ENCODE measurements at places on chromosomes 11 and 22.

DNA sequence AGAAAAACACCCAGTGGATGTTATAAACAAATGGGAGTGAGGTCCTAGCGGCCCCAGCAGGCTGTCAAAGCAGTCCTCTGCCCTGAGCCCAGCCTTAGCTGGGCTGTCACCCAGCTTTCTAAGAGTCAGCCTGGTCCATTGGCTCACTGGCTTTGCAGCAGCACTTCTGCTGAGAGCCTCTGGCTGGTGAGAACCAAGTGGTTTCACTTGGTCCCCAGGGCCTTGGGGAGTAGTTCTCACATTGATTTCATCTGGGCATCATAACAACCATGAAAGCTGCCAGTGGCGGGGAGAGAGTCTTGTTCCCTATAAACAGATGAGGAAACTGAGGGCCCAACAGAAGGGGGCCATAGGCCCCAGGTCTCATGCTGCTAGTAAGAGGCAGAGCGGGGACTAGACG, 11.4 kb downstream of the SEC14L6 start:
- DNase-seq: no peak

- DNase-seq: no peak
Measured at GRCh38 chr22:32413719-32414118, 1.7 kb upstream of the RTCB start.

- DNase-seq: no peak
Measured at GRCh38 chr11:60251485-60252212, 8.7 kb upstream of the MS4A4E start.

DNA sequence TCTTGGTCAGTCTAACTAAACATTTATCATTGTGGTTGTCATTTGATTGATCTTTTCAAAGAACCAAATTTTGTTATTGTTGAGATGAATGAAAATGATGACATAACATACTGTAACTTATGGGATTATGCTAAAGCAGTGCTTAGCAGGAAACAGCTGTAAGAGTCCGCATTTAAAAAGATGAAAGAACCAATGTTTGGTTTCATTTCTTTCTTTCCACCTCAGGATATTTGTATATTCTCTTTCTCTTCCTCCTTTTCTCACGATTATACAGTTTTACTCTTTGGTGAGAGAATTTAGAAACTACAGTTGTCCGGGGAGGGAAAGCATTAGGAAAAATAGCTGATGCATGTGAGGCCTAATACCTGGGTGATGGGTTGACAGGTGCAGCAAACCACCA, 23.1 kb downstream of the PIH1D2 start:
- no peak for DNase-seq

DNA sequence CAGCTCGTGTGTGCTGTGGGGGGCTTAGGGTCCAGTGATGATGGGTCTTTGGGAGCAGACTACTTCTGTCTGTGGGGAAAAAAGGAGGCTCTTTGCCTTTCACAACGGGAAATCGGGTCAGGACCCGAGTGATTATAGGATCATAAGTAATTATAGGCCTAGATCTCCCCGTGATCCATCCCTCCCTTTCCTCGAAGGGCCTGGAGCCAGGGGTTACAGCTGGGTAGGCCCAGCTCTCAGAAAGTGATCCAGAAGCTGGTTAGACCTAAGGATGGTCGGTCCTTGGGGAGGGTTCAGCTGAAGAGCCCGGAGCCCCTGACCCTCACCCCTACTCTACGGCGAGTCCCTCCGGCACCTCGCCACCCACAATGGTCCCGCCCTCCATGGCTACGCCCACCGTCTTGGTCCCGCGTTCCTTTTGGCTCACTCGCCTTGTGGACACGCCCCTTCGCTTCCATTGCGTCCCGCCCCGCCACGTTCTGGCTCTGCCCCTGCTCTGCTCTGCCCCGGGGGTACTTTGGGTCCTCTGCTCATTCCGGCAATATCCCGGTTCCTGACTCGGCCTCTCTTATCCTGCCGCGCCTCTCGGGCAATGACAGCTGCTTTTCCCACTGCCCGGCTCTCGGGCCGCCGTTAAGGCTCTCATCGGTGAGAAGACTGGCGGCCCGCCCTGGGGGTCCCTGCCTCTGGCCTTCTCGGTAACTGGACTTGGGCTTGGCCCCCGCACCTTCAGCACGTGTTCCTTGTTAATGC, 5.0 kb downstream of the IGSF22 start:
- DNase-seq: peak; percentile 14

DNA sequence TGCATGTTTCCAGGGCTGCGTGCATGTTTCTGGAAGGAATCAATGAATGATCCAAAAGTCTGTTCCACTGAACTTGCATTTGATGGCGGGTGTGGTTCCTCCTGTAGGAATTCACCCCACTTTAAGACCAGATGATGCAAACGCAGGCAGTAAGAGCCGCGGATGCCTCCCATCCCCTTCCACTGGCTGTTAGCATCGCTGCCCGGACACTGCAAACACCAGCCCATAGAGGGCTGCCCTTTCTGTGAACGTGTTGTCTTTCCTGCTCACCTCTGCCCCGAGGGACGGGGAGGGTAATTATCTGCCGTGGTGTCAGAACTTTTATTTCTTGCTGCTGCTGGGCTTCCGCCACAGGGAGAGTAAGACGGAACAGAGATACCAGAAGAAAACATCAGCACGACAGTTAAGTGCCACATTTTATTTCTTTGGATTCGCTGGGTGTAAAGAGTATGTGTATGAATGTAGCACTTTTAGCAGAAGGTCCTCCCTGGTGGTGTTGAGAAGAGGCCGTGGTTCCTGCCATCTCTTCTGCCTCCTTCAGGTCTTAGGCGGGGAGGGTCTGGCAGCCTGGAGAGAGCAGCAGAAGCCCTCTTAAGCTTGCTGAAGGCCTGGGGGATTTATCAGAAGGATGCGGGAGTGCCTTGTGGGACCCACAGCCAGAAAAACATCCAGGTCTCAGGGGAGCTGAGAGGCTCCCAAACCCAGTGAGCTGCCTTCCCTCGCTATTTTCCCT, 53.2 kb upstream of the NECTIN1 start:
- no peak for DNase-seq

GRCh38 chr11:82771781-82772180, 38.1 kb upstream of the FAM181B start:
- no peak for DNase-seq

DNA sequence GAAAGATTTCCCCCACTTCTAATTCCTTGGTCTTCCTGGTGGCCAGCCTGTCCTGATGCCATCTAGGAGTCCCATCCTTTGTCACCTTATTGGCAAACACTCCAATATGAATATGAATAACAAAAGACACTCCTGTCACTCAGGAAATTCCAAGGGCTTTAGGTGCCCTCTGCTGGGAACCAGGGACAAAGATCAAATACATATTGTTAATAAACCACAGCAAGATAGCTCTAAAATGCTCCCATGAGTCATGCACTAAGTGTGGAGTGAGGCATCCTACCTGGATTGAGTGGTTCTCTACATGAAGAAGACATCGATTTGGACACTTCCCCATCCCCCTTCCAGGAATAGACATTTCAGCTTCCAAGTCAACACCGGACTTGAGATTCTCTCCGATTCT, 823.6 kb downstream of the TBC1D22A start:
- DNase-seq: no peak

DNA sequence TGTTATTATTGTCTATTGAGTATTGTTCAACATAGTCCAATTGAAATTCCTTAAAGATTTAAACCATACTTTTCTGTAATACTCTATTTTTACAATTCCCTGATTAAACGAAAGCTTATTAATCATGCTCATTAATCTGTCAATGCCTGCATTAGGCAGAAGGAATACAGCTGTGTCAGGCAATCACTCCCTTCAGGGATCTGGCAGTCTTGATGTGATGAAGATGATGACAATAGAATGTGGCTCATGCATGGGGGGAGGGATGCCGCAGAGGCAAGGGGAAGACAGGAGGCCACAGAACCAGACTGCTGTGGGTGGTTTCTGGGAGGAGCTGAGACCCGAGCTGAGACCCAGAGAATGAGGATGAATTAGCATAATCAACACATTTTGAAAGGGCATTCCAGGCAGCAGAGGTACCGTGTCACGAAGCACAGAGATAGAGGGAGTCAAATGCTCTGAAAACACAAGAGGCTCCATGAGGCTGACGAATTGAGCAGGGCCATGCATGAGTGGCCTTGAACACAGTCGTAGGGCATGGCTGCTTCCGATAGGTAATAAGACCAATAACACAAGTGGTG, 1075.5 kb downstream of the OPCML start:
- DNase-seq: no peak

DNA sequence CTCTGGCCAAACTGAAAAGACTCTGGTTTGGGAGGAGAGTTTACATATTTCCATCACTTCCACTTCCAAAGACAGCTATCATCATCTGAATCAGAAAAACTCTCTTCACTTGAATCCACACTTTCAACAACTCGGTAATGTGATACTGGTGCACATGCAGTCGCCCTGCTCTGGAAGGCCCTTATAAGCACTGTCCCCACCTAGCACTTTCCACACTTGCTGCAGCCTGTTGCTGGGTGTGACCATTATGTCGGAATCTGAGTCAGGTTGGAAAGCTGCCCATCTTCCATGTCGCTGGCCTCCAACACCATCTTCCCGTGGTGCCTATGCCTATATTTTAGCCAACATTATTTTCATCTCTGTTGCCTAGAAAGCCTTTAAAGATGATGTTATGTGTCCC, 1.1 kb upstream of the OR10A5 start:
- no peak for DNase-seq

DNA sequence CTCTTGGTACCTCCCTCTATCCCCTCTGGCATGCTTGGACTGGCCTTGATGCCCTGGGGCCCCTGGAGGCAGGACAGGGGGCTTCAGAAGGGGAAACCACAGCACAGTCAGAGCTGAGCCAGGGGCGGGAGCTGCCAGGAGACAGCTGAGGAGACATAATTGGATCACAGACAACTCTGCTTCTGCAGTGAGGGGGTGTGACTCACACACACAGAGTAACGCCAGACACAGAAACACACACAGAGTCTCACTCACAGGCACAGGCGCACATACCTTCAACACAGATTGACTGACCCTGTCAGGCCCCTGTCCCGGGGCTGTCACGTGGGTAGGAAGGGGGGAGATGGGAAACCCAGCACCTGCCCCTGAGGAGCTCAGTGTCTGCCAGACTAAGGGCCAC, 20.6 kb downstream of the STARD10 start:
- no peak for DNase-seq

GRCh38 chr11:34191578-34191977, 86.1 kb downstream of the NAT10 start:
- no peak for DNase-seq

GRCh38 chr11:105074166-105074530, 29.0 kb upstream of the CARD16 start:
- no peak for DNase-seq

GRCh38 chr11:16087886-16088285, 268.5 kb downstream of the SOX6 start:
- no peak for DNase-seq

GRCh38 chr22:41831383-41831782, 1.5 kb upstream of the SREBF2 start:
- DNase-seq: peak; percentile 40

DNA sequence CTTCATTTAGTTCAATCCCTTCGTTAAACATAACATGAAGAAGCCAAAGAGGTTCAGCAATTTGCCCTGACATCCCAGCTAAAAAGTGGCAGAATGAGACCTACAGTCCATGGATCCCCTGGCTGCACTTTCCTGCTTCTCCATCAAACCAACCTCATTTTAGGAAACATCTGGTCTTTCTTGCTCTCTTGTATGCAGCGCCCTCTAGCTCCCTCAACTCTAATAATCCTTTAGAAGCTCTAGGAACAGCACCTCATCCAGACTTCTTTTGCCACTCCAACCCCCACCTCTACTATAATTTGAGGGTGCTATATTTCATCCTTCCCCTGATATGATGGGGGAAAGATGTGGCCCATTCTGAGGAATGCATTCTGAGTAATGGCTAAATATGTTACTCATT, 7.4 kb downstream of the CNTF start:
- peak; percentile 73 for DNase-seq

DNA sequence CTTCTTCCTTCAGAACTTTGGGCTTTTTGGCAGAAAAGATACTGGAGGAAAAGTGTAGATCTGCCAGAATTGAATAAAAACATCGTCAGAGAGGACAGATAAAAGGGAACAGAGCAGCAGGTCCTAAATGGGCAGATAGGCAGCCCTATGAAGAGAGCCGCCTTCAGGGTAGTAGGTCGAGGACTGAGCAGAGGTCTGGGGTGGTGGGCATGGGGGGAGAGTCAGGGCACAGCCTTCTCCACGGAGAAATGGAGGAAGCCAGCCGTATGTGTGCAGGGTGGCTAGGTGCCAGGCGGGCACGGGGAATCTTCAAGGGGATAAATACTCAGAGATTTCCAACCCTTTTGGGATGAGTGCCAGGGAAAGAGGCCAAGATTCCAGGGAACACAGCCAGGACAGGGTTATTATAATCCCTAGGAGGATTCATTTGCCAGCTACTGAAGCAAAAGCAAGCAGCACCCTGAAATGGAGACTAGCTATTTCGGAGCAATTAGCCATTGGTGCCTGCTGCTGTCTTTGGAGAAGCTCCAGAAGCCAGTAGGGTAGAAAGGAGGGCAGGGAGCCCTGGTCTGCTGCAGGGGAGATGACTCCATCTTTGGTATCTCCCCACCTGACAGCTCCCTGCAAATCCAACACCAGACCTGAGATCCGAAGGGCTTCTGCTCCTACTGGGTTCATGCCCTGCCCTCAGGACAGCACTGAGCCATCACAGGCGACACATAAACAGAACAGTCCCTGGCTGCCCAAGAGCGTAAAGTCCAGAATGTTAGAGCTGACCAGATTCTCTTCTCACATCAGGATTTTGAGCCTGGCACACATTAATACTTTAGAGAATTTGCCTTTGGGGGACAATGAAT, 174.5 kb upstream of the NTM start:
- no peak for DNase-seq

GRCh38 chr22:24310969-24311368, 40.3 kb downstream of the SPECC1L start:
- DNase-seq: no peak

DNA sequence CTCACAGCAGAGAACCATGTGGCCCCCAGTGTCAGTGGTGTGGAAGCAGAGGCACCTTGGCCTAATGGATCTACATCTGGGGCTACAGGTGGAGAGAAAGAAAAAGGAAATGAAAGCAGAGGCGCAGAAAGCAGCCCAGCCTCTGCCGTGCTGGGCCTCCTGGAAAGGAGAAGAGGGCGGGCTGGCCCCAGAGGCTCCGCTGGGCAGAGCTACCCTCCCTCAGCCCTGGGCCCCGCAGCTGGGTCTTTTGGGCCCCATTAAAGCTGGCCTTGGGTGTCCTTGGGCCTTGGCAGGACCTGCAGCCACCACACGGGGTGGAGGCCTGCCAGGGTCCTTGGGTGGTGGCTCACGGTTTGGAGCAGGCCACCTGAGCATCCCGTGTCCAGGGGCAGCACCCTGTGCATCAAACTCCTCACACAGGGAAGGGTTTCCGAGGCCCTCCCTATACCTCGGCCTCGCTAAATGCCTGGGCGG, 31.6 kb upstream of the GAL start:
- no peak for DNase-seq

- no peak for DNase-seq
Measured at GRCh38 chr22:35783943-35784614, 66.4 kb downstream of the APOL5 start.

Data from hematopoietic multipotent progenitor cell treated with erythropoietin and hydrocortisone succinate and interleukin-3 and kit ligand, for 17 days (in vitro differentiated cells).